NCI-H1930 (cell line): ENCODE measurements at places on chromosomes 5 and 9.

- DNase-seq: no peak
Observed at GRCh38 chr5:154087260-154087659, 48.5 kb downstream of the MFAP3 start.

- no peak for DNase-seq
Observed at GRCh38 chr5:158407824-158408195, 548.9 kb upstream of the CLINT1 start.

DNA sequence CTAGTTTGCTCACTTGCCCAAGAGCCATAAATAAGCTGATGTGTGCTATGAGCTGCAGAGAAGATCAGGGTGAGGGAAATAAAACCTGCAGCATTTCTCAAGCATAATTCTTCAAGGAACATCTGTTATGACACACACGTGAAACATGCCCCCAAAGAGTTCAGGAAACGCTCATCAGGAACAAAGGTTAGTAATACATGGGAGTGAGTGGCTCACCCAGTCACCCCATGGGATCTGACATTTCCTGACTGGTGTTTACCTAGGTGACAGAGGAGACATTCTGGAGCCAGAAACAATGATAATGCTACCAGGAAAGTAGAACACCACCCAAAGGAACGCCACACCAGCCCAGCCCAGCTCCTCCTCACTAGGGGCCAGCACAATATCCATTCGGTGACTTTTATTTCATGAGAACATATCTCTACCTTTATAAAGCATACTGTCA, 66.0 kb downstream of the FRMD3 start:
- DNase-seq: no peak

- no peak for DNase-seq
Observed at GRCh38 chr9:84382720-84383119, 42.2 kb upstream of the SLC28A3 start.

DNA sequence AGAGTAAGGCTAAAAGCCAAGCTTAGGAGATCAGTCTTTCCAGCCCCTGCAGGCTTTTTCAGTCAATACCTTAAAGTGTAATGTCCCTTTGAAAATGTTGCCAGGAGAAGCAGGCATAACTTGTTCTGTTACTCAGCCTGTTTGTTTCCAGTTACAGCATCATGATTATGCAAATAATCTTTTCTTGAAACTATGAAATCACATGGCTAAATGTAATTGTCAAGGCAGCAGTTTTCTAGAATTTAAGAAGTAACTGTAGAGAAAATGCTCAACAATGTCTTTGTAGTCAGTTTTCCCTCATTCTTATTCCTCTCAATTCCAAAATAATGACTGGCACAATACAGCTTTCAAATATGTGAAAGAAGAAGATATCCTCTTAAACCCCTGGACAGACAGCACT, 1.9 kb upstream of the GPR107 start:
- no peak for DNase-seq

GRCh38 chr9:93131599-93132286, 2.3 kb downstream of the NINJ1 start:
- no peak for DNase-seq

DNA sequence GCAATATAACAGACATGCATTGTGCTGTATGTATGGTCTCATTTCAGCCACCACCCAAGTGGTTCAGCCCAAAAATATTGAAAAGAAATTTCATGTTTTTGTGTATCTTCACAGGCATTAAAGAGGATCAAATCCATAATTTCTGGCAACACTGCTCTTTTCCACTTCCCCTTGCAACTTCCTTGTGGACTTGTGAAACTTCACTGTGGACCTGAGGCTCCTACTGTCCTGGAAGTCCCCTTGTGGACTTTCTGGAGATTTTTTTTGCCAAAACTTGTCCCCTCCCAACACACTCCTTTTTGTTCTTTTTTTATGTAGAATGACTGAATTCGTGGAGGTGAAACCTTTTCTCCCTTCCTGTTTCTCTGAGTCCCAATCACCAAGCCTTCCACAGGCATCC, 14.3 kb downstream of the OTULINL start:
- DNase-seq: no peak

GRCh38 chr9:110750272-110750671, 81.7 kb downstream of the MUSK start:
- DNase-seq: no peak

GRCh38 chr5:79544131-79544530, 30.2 kb upstream of the HOMER1 start:
- DNase-seq: no peak

GRCh38 chr5:148976569-148977381, 86.1 kb downstream of the SH3TC2 start:
- DNase-seq: no peak
